SJCRH30 (cell line): ENCODE measurements at places on chromosomes 1 and 21. TPM values are rescaled to one million over a fixed set of nuclear protein-coding genes. Genes with fewer than 3 reads are reported as not detected.

Gene CTH
- 2.8 and 3.5 TPM in 2 replicates for total RNA-seq

Gene RAB13
- 32.4 and 36.5 TPM in 2 replicates for total RNA-seq

- H3K36me3 ChIP-seq: no peaks in the 10 kb centered on the region
- H3K4me1 ChIP-seq: peaks cover 8% of the 10 kb centered on the region; the same call in 1 of the 2 replicates
- no peaks in the 10 kb centered on the region for H3K27me3 ChIP-seq
- peak; percentile 89 for DNase-seq
- peak within 1 kb of the TSS; percentile 59 for H3K27ac ChIP-seq
These were observed at the start of gene MAP3K6 for GRCh38 chr1:27366411-27367159. Gene MAP3K6, minus strand, starts transcription at chr1:27366961. Its CDS starts 364 bp downstream, at chr1:27366597.

GRCh38 chr1:191882870-191883269 lies 275.4 kb upstream of the RGS18 start:
- no peak overlapping the region for H3K27ac ChIP-seq
- H3K27me3 ChIP-seq: no peaks in the 10 kb centered on the region
- no peaks in the 10 kb centered on the region for H3K36me3 ChIP-seq

GRCh38 chr1:75130865-75131564 lies 3.2 kb upstream of the LHX8 start:
- H3K4me3 ChIP-seq: no peak overlapping the region
- no peaks in the 10 kb centered on the region for H3K4me1 ChIP-seq
- H3K27me3 ChIP-seq: no peaks in the 10 kb centered on the region

DNA sequence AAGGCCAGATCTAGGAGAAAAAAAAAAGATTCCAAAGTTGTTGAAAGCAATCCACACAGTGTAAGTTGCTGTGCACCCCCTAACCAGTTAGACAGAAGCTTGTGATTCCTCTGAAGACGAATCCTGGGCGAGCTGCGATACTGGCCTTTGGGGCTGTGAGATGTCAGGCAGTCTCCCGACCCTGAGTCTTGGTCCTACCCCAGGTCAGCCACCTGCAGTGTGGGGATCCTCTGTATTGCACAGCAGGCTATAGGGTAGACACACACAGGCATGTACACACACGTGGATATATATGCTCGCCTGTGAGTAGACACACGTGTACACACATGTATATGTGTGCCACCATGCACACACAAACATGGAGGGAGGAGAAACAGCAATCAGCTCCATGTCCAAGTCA lies 12.9 kb downstream of the ACTRT2 start:
- H3K4me1 ChIP-seq: no peaks in the 10 kb centered on the region
- H3K27me3 ChIP-seq: peaks cover 54% of the 10 kb centered on the region
- H3K27ac ChIP-seq: no peak overlapping the region
- H3K36me3 ChIP-seq: no peaks in the 10 kb centered on the region
- no peak overlapping the region for H3K4me3 ChIP-seq

- DNase-seq: no peak
- peaks cover 4% of the 10 kb centered on the region; the same call in 1 of the 2 replicates for H3K4me1 ChIP-seq
- no peak overlapping the region for H3K4me3 ChIP-seq
- H3K27ac ChIP-seq: no peak overlapping the region
These were observed 53.0 kb downstream of the DMRTB1 start for GRCh38 chr1:53511933-53512806.

DNA sequence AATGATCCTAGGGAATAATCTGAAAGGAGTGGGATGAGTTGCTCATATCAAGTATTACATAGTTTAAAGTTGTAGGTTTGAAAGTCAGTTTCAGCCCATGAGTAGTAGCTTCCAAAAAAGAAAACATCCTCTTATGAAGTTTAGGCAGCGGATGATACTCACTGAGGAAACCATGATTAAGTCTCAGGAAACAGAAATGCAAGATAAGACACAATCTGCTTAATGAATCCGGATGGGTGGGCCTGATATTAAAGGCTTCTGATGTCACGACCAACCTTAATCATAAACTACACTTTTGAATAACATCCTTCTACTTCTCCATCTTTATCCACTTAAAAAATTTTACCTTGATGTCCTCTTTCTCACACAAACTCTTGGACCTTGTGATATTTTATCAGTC lies 61.8 kb downstream of the S1PR1 start:
- H3K27ac ChIP-seq: no peak overlapping the region
- no peak for DNase-seq
- H3K36me3 ChIP-seq: no peaks in the 10 kb centered on the region
- no peak overlapping the region for H3K4me3 ChIP-seq

Gene AIRE
- 0.10 TPM in 1 of 2 replicates, not detected in the other for total RNA-seq

- peak; percentile 87 for DNase-seq
- no peak overlapping the region for H3K4me3 ChIP-seq
- no peaks in the 10 kb centered on the region for H3K27me3 ChIP-seq
- peaks cover 25% of the 10 kb centered on the region for H3K4me1 ChIP-seq
- H3K27ac ChIP-seq: peak overlapping the region; percentile 48
These were observed 23.8 kb downstream of the IER5 start for GRCh38 chr1:181112071-181112929.

Gene RNU1-2
- under 0.01 TPM in 2 replicates for total RNA-seq

Gene C1QB
- not detected in 2 replicates for total RNA-seq

GRCh38 chr1:231041719-231042261 lies 1.7 kb upstream of the FAM89A start:
- 0 out of 2 replicates have a peak, but pooled peaks cover under 1% of the 10 kb centered on the region for H3K27me3 ChIP-seq
- H3K4me3 ChIP-seq: no peak overlapping the region
- DNase-seq: no peak
- H3K27ac ChIP-seq: no peak overlapping the region
- H3K4me1 ChIP-seq: peaks cover 5% of the 10 kb centered on the region; the same call in 1 of the 2 replicates
- H3K36me3 ChIP-seq: peaks cover 4% of the 10 kb centered on the region; the same call in 1 of the 2 replicates

GRCh38 chr1:108829498-108829916 lies 27.4 kb downstream of the AKNAD1 start:
- no peaks in the 10 kb centered on the region for H3K36me3 ChIP-seq
- H3K27me3 ChIP-seq: no peaks in the 10 kb centered on the region
- peak; percentile 33 for DNase-seq
- H3K27ac ChIP-seq: peak overlapping the region; percentile 52; the same call in 1 of the 2 replicates

Gene CRP
- not detected in 2 replicates for total RNA-seq

Gene FCGR3A
- not detected in 2 replicates for total RNA-seq

GRCh38 chr1:190688096-190688495 lies 210.4 kb upstream of the BRINP3 start:
- H3K36me3 ChIP-seq: no peaks in the 10 kb centered on the region
- no peak for DNase-seq
- H3K4me3 ChIP-seq: no peak overlapping the region
- H3K27me3 ChIP-seq: no peaks in the 10 kb centered on the region
- H3K27ac ChIP-seq: no peak overlapping the region

DNA sequence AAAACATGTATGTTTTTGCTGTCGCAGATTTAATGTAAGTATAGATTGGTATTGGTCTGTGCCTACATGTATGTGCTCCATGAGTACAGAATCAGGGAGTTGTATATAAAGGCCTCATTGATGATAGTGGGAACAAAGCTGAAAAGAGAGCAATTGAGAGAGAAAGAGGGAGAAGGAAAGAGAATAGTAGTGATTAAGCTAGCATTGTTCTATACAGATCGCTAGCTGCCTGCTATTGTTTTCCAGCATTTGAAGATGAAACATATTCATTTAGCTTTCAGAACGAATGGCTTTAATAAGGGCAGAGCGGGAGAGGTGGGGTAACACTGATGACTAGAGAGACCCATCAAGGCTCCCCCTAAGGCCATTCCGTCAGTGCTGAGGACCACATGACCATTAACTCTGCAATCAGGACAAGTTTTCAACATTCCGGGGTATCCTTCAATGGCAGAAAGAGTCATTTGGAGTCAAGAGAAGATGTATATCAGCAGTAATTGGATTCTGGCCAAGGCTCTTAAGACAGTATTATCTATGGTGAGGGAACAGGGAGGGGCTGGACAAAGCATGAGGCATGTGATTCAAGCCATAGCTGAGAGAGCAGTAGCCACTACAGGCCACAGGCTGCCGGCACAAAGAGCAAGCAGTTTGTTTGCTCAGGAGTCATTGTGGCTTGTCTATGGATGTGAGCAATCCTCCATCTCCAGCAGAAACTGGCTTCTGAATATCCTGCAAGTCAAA lies 176.5 kb downstream of the PBX1 start:
- peak; percentile 67 for DNase-seq
- no peak overlapping the region; the same call in 1 of the 2 replicates for H3K27ac ChIP-seq
- no peaks in the 10 kb centered on the region for H3K27me3 ChIP-seq

Gene SPOCD1
- total RNA-seq: 0.05 and 0.16 TPM in 2 replicates

GRCh38 chr1:20417581-20417980 lies 68.4 kb downstream of the CAMK2N1 start:
- H3K27ac ChIP-seq: no peak overlapping the region
- peaks cover 21% of the 10 kb centered on the region for H3K27me3 ChIP-seq
- no peaks in the 10 kb centered on the region for H3K36me3 ChIP-seq
- no peak for DNase-seq

DNA sequence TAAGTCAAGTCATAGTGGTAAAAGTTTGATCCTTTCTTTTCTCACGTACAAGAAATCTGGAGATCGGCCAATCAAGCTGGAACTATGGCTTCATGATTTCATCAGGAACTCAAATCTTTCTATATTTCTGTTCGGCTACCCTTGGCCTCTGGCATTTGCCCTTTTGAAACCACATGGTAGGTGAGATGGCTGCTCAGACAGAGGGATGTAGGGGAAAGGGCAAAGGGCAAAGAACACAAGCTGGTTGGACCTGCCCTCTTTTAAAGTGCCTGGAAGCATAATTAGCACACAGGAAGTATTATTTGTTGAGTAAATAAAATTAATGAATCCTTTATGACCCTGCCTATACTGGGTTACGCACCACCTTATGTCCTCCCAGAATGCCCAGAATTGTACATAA lies 11.5 kb upstream of the RGS1 start:
- no peak overlapping the region for H3K27ac ChIP-seq
- no peak overlapping the region for H3K4me3 ChIP-seq
- H3K27me3 ChIP-seq: no peaks in the 10 kb centered on the region
- H3K4me1 ChIP-seq: no peaks in the 10 kb centered on the region
- H3K36me3 ChIP-seq: no peaks in the 10 kb centered on the region

Gene ABCG1
- total RNA-seq: 0.03 and 0.04 TPM in 2 replicates

DNA sequence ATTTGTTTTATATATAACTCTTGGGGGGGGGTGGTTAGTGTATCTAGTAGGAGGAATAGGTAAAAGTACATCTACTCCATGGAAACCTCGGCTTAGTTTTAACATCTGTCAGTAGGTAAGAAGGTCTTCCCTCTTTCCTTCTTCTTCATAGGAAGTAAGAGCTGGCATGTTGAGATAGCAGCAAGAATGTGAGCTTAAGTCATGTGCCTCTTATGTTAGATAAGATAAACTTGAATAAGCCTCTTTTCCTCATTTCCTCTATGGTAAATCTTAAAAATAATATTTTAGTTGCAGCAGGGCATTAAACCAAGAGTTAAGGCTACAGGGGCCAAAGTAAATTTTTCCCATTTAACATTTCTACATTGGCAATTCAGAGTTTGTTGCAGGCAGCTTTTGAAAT lies 100.4 kb downstream of the MAP3K21 start:
- H3K4me1 ChIP-seq: no peaks in the 10 kb centered on the region
- H3K27me3 ChIP-seq: no peaks in the 10 kb centered on the region
- no peaks in the 10 kb centered on the region for H3K36me3 ChIP-seq
- no peak overlapping the region for H3K4me3 ChIP-seq
- DNase-seq: no peak

DNA sequence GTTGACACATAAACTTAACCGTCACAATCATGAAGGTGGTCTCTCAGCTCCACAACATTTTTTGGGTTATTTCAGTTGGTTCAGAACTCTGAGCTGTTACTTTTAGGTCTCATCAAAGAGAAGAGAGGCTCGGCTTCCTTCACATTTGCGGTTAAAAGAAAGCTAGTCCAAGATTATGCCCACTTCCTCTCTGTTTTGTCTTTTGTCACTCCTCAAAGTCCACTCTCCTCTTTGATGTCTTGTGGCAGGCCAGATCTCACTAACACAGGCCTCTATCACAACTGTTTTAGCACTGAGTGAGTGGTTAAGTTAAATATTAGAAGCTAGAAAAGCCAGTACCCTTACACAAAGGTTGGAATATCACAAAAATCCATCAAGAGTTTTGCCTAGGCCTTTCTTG lies 195.7 kb downstream of the FCRL5 start:
- no peak overlapping the region for H3K27ac ChIP-seq
- H3K36me3 ChIP-seq: no peaks in the 10 kb centered on the region
- no peaks in the 10 kb centered on the region for H3K4me1 ChIP-seq
- DNase-seq: no peak

DNA sequence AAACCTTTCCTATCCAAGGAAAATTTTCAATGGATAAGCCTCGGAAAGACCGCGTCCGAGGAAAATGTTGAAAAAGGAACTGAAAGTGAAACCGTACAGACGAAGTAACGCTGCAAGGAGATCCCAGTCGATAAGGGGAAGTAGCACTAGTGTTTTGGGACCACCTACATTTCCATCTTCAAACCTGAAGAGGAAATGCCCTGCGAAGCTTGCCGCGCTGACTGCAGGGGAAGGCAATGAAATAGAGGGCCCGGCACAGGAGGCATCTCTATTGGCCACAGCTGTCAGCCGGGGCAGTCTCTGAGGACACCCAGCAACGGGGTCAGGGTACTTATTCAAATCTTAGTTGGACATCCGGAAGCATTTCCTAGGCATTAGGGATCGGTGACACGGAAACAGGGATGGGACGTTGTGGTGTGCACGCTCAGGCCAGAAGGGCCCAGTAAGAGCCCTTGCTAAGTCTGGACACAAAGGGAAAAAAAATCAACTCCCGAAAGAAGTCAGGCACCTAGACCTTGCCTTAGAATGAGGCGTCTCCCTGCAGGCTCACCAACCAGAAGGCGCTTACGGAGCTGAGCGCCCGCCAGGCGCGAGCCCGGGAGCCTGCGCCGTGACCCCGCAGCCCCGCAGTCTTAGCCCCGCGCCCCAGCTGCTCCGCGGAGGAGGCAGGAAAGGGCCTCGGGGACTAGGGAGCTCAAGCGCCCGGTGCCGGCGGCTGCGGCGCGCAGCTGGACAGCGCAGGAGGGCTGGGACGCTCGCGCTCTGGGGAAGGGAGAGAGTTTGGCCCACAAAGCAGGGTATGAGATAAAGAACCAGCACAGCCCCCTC lies 655 bp downstream of the USF1 start:
- H3K27ac ChIP-seq: peak overlapping the region; percentile 83
- H3K4me1 ChIP-seq: peaks cover 5% of the 10 kb centered on the region; the same call in 1 of the 2 replicates

GRCh38 chr1:227489572-227489971 lies 73.8 kb upstream of the ZNF678 start:
- H3K36me3 ChIP-seq: no peaks in the 10 kb centered on the region
- no peak overlapping the region for H3K4me3 ChIP-seq
- no peaks in the 10 kb centered on the region for H3K4me1 ChIP-seq
- no peak overlapping the region for H3K27ac ChIP-seq

GRCh38 chr1:47755101-47755990 lies 241.8 kb downstream of the TRABD2B start:
- H3K4me3 ChIP-seq: no peak overlapping the region
- peaks cover 37% of the 10 kb centered on the region for H3K4me1 ChIP-seq
- peak; percentile 58 for DNase-seq
- H3K27me3 ChIP-seq: no peaks in the 10 kb centered on the region
- H3K36me3 ChIP-seq: no peaks in the 10 kb centered on the region
